ENCODE measurements at places on chromosomes 13 and 19. TPM values are rescaled to one million over a fixed set of nuclear protein-coding genes. Genes with fewer than 3 reads are reported as not detected.

COX6B2 gene
- 3.8 TPM for polyA plus RNA-seq

LRRC63 gene
- 0.78 TPM for polyA plus RNA-seq

CD70 gene
- polyA plus RNA-seq, result not detected

MAB21L1 gene
- 24.7 TPM for polyA plus RNA-seq

ZNF808 gene
- 6.4 TPM for polyA plus RNA-seq

CD37 gene
- 16.6 TPM for polyA plus RNA-seq

SMIM44 gene
- polyA plus RNA-seq, result not detected

BORA gene
- 4.4 TPM for polyA plus RNA-seq

HIF3A gene
- polyA plus RNA-seq, result 93.8 TPM

CACNG7 gene
- polyA plus RNA-seq, result 139 TPM

IGFL2 gene
- not detected for polyA plus RNA-seq

SIGLEC14 gene
- polyA plus RNA-seq, result 3.0 TPM

CGB3 gene
- polyA plus RNA-seq, result 0.73 TPM

POSTN gene
- 74.7 TPM for polyA plus RNA-seq

ANO8 gene
- 59.3 TPM for polyA plus RNA-seq

CYP2F1 gene
- 0.41 TPM for polyA plus RNA-seq

SYDE1 gene
- polyA plus RNA-seq, result 13.7 TPM

SCEL gene
- polyA plus RNA-seq, result not detected

INSL3 gene
- 0.48 TPM for polyA plus RNA-seq

MCF2L gene
- 136 TPM for polyA plus RNA-seq

ZNF729 gene
- polyA plus RNA-seq, result 0.17 TPM

Data from spinal cord (tissue), 10 donors.